Naive thymus-derived CD8-positive, alpha-beta T cell (primary cell): ENCODE measurements at places on chromosomes 1 and 21.

- DNase-seq = no peak
These were observed 65.3 kb downstream of the VAV3 start for GRCh38 chr1:107899655-107900054.

- DNase-seq = no peak
These were observed 685 bp upstream of the VAMP4 start for GRCh38 chr1:171742577-171742922.

GRCh38 chr1:174999936-175000696, at the start of gene CACYBP:
CACYBP (plus strand) TSS chr1:174999947; CDS start chr1:175000181, 234 bp downstream.
- no peak for DNase-seq

- no peak for DNase-seq
These were observed 442.3 kb downstream of the LRRIQ3 start for GRCh38 chr1:73755649-73756048.

DNA sequence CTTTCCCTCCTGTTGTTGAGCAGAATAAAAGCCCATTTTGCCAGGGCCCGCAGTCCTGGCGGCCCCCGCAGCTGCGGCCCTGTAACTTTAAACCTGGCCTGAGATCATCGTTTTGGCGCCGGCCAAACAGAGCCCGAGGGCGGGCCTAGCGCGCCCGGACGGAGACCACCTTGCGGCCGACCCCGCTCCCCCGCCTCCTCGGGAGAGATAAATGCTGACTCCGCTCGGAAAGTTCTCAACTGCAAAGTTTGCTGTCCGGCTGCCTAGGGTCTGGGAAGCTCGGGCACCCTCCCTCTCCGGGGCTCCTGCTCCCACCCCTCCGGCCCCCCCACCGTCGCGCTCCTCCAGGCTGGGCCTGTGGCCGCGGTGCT, at the start of gene PDPN:
TSS of gene PDPN (plus strand) at position 238 of the 371 bp plus-strand sequence. CDS start 202 bp downstream, outside the sequence.
- no peak for DNase-seq

DNA sequence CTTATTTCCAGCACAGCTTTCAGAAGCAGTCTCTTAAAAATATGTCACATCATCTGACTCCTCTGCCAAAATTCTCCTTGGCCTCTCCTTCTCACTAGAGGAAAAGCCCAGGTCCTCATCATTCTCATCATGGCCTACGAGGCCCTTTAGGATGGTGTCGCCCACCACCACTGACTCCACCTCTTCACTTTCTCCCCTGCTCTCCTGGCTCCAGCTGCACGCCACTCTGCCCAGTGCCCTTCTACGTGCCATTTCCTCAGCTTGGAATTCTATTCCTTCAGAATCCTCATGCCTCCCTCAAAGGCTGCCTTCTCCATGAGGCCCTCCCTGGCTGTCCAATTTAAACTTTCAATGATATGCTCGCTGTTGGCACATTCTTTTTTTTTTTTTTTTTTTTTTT, 25.3 kb upstream of the BTG2 start:
- DNase-seq = no peak

GRCh38 chr1:91712981-91713841, 172.7 kb downstream of the TGFBR3 start:
- no peak for DNase-seq

GRCh38 chr1:164774819-164775654, 216.1 kb downstream of the PBX1 start:
- no peak for DNase-seq

DNA sequence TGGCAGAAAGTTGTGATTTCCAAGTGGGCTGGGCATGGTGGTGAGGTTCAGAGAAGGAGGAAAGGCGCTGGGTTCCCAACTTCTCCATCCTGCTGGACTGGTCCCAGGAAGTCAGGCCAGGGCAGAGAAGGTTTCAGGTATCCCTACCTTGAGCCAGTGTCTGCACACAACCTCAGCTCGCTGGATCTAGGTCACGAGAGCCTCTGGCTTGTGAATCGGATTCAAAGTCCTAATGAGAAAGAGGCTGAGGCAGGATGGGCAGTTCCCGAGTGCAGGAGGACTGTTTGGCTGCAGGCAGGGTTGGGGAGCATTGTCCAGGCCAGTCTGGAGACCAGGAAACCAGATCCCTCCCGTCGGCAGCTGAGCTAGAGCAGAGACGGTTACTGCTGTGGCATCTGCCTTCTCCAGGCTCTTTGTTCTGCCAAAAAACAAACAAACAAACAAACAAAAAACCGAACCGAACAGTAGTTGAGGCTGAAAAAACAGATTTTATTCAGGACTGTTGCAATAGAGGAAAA, 19.5 kb upstream of the IGSF21 start:
- DNase-seq = no peak

- no peak for DNase-seq
These were observed 1618.7 kb downstream of the AMY1C start for GRCh38 chr1:105368446-105368845.

GRCh38 chr1:226494092-226494609, 54.4 kb upstream of the STUM start:
- no peak for DNase-seq

- no peak for DNase-seq
These were observed 569 bp upstream of the DAB1 start for GRCh38 chr1:57424231-57425027.

GRCh38 chr1:1291548-1292441, 11.6 kb downstream of the SCNN1D start:
- peak; percentile 63 for DNase-seq

DNA sequence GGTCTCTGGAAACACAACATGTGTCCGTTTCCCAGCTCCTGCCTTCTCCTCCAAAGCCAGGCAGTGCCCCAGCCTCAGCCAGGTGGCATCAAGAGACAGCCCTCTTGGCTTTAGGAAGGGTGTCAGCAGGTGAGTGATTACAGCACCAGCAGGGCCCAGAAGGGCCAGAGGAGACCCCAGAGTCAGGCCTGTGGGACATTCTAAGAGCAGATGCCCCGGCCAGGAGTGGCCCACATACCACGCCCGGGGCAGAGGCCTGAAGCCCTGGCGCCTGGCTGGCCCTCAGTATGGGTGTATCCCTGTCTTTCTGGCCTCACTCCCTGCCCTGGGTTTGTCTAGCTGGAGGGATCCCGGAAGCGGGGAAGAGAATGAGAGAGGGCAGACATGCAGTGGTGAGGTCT, 109.2 kb downstream of the CASZ1 start:
- DNase-seq = no peak

- no peak for DNase-seq
These were observed 672 bp upstream of the PHLDA3 start for GRCh38 chr1:201469645-201470074.

GRCh38 chr1:207807690-207808321, 56.0 kb downstream of the CD46 start:
- no peak for DNase-seq

GRCh38 chr1:168656485-168656884, 72.5 kb downstream of the DPT start:
- no peak for DNase-seq

DNA sequence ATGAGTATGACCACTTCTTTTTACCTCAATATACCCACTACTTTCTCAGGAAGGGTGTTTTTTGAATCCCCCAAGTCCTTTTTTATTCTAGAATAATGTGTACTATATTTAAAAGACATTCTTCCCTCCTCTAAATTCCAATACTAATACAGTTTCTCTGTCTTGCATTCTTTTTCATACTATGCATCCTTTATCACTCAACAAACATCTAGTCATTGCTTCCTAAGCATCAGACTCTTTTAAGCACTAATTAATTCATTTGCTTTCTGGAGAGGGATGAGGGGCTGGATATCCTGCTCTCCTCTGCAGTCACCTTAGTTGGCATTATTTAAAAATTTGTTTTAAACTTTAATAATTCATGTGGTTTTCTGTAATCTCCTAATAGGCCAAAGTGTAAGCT, 838.8 kb downstream of the KCNT2 start:
- no peak for DNase-seq

GRCh38 chr1:156612666-156613065, 6.5 kb upstream of the HAPLN2 start:
- no peak for DNase-seq

GRCh38 chr1:156692441-156692924, 12.9 kb downstream of the CRABP2 start:
- DNase-seq = no peak

- no peak for DNase-seq
These were observed 5.6 kb downstream of the LCK start for GRCh38 chr1:32256473-32257226.
